ENCODE measurements at places on chromosomes 16 and 17. TPM values are rescaled to one million over a fixed set of nuclear protein-coding genes. Genes with fewer than 3 reads are reported as not detected.

Gene FOXN1
- total RNA-seq, result not detected

Gene NOS2
- total RNA-seq, result 0.91 TPM

Gene TP53TG3
- not detected for total RNA-seq

Gene USP6
- total RNA-seq, result 0.26 TPM

Gene CEP112
- total RNA-seq, result 24.5 TPM

Gene C16orf74
- 1.2 TPM for total RNA-seq

Gene CD300E
- not detected for total RNA-seq

Gene MMP25
- 0.64 TPM for total RNA-seq

Gene TVP23A
- total RNA-seq, result 6.9 TPM

Gene EPOP
- 13.0 TPM for total RNA-seq

Gene MRPL12
- 106 TPM for total RNA-seq

Gene CORO6
- 3.1 TPM for total RNA-seq

Gene ZNF646
- 32.4 TPM for total RNA-seq

Gene B4GALNT2
- not detected for total RNA-seq

Gene CCL14
- not detected for total RNA-seq

Gene RNFT1
- total RNA-seq, result 17.0 TPM

Gene HCRT
- 0.47 TPM for total RNA-seq

Gene TP53TG3D
- total RNA-seq, result not detected

Gene MEIOC
- total RNA-seq, result 0.70 TPM
